ENCODE measurements at places on chromosomes 2 and 18. TPM values are rescaled to one million over a fixed set of nuclear protein-coding genes. Genes with fewer than 3 reads are reported as not detected.

Gene HOXD9
- total RNA-seq: not detected

Gene TBR1
- not detected for total RNA-seq

Gene DUSP19
- total RNA-seq: 3.5 TPM

Gene POTEC
- not detected for total RNA-seq

Gene NOSTRIN
- not detected for total RNA-seq

Gene C1GALT1C1L
- 0.20 TPM for total RNA-seq

Gene FAM117B
- 6.4 TPM for total RNA-seq

Data from CD8-positive, alpha-beta memory T cell (primary cell).